ENCODE measurements at places on chromosomes 5 and 9.

- DNase-seq: no peak
Measured at GRCh38 chr5:114184006-114184405, 177.9 kb upstream of the KCNN2 start.

DNA sequence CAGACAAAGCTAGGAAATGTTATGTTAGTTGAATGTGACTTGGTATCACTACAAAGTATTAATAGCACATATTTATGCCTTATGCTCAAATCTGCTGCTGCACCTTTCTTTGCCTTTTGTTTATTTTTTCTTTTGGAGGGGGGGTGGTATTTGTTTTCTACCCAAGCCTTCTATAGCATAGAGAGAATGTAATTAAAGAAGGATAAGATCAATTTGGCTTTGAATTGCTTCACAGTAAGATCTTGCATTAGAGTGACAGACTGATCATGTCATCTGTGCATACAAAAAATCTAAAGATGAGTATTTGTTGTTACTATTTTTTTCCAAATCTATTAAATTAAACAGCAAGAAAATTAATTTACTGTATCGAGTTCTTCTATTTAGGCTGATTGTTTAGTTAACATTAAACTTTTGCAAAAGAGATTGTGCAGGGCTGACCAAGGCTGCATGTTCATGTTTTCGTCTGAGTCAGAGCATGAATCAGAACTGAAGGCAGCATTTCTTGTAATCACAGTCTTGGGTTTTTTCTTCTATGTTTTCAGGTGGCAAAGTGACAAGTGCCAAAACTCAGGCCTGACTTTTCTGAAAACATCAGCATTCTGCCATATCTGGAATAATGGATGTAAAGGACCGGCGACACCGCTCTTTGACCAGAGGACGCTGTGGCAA is 1007.1 kb upstream of the WWC1 start:
- no peak for DNase-seq

- no peak for DNase-seq
Measured at GRCh38 chr5:149680810-149681221, 49.3 kb upstream of the PPARGC1B start.

DNA sequence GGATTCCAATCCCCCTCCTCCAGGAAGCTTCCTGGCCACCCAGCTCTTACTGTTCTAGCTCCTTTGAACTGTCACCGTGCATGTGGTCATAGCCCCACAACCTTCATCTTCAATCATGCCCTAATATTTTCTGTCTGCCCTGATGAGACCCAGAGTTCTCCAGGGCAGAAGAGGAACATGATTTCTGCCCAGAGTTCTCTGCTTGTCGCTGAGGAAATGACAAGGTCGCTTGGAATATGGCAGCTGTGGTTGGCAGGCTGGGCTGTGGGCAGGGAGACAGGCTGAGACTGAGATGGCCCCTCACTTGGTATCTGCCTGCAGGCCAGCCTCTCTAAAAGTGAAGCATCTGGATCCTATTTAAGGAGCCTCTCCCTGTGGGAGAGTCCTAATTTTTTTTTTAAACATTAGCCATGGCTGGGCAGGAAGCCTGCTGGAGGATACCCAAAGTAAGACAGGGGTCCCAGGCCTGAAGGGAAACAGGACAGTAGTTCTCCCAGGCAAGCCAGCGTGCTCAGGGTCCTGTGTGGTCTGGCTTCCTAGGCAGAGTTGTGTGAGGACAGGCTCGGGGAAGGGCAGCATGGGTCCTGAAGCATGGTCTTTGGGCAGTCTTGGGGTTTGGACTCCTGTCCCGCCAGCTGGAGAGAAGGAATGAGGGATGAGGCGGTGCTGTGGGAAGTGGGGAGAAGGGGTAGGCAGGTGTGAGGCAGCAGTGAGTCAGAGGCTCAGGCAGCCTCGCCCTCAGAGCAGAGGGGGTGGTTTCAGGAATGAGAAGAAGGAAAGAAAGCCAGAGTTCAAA is 242.1 kb downstream of the FSTL4 start:
- no peak for DNase-seq

- no peak for DNase-seq
Measured at GRCh38 chr9:133050781-133051180, 11.0 kb upstream of the CEL start.

DNA sequence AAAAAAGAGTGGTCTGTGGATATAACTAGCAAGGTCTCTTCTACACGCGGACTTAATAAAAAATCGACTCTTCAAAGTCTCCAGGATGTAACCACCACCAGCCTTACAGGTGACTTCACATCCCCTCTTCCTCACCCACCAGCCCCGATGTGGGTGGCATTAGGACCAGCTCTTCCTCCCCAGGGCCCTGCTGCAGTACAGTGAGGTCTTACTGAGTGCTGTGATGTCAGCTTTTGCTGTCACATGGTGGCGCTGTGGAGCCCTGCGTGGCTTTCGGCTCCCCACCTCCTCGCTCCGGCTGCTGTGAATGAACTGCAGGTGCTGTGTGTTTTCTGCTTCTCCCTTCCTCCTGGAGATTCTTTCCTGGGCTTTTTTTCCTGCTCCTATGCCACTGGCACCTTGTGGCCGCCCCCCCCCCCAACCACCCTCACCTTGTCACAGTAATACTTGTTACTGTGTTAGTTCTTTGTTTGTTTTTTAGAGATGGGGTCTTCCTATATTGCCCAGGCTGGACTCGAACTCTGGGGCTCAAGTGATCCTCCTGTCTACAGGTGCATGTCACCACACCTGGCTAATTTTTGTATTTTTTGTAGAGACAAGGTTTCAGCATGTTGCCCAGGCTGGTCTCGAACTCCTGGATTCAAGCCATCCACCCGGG is 15.8 kb upstream of the RAPGEF1 start:
- peak; percentile 84 for DNase-seq

DNA sequence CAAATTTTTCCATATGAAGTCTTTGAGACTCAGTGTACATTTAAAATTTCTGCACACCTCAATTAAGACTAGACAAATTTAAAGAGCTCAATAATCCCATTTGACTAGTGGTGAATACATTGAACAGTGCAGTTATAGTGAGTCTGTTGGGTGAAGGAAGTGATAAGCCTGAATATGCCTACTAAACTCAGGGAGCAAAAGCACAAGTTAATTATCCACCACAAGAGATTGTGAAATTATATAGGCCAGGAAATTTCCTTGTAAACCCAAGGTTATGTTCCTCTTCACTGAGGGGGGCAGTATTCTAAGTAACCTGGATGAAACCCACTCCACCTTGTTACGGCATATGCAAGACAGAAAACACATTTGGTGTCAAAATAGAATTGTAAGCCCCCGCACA is 612.9 kb upstream of the DAB2 start:
- DNase-seq: no peak

DNA sequence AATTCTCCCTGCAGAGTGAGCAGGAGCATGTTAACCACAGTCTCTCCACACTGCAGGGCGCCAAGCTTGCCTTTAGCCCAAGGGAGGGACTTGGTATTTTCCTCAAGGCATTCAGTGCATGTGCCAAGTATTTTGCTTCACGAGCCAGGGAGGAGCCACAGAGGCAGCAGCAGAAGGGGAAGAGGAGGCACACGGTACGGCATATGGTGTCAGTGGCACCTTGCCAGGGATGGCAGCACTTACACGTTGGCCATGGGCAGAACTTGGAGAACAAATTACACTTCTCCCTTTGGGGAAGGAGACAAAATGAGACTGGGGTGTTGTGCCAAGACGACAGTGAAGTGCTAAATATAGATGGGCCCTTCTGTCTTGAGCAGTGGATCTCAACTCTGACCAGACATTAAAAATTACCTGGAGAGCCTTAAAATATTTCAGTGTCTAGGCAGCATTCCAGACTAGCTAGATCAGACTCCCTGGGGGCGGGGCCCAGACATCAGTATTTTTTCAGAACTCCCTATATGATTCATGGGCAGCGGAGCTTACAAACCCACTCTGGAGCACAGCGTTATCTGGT is 155.8 kb downstream of the DRD1 start:
- DNase-seq: no peak

GRCh38 chr9:136513191-136513590 is 30.4 kb upstream of the SEC16A start:
- DNase-seq: no peak

DNA sequence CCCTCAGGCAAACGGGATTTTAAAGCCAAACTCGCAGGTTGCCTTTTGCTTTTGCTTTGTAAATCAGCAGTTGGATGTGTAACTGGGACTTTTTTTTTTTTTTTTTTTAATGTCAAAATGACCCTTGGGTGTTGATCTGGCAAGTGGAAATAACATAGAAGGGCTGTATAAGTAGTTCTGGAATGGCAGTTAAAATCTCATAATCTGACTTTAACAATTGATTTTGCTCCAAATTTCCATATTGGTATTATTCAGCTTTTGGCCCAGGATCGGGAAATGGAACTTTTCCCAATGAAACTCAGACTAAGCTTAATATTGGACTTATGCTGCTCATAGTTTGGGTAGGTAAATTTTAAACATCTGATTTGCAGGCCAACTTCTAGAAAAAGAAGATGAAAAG is 346.8 kb upstream of the NUDT12 start:
- no peak for DNase-seq

- no peak for DNase-seq
Measured at GRCh38 chr5:32909207-32909606, 198.1 kb downstream of the NPR3 start.
